ENCODE measurements at places on chromosomes 13 and 19. TPM values are rescaled to one million over a fixed set of nuclear protein-coding genes. Genes with fewer than 3 reads are reported as not detected.

Gene CEACAM18
- not detected for total RNA-seq

DNA sequence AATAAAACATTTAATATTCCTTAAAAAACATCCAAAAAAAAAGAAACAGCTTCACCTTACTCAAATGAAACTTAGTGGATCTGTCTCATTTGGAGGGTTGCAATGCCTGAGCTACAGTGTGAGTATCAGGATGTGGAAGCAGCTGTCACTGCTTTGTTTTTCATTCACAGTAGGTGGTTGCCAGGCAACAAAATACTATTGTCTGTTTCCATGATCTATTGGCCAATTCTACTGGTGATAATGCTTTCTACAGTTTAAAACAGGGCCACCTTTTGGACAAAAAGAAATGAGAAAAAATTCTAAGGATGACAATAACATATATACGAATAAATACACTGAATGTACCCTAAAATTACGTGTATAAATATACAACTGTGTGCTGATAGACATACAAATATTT lies 3.0 kb downstream of the ENOX1 start:
- no peak for DNase-seq

- no peak for DNase-seq
These were observed 16.3 kb upstream of the TCF3 start for GRCh38 chr19:1668486-1669270.

DNA sequence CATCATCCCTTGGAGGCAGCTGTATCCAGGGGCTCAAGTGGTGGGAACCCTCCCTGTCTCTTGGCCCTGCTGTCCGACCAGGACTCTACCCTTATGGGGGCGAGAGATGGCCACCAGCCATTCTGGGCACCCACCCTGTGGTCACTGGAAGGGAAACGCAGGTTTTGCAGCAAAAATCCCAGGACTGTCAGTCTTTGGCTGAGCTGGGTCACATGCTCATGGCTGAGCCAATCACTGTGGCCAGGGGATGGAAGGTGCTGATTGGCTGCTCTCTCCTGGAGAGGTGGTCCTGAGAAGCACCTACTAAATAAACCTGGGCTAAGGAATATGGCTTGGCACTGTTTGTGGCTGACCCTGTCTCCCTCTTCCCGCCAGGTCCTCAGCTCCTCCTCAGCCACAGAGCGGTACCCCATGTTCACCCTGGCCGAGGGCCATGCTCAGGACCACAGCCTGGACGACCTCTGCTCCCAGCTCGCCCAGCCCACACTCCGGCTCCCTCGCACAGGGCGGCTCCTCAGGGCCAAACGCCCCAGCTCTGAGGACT lies 8.9 kb downstream of the ATG4D start:
- DNase-seq: no peak

DNA sequence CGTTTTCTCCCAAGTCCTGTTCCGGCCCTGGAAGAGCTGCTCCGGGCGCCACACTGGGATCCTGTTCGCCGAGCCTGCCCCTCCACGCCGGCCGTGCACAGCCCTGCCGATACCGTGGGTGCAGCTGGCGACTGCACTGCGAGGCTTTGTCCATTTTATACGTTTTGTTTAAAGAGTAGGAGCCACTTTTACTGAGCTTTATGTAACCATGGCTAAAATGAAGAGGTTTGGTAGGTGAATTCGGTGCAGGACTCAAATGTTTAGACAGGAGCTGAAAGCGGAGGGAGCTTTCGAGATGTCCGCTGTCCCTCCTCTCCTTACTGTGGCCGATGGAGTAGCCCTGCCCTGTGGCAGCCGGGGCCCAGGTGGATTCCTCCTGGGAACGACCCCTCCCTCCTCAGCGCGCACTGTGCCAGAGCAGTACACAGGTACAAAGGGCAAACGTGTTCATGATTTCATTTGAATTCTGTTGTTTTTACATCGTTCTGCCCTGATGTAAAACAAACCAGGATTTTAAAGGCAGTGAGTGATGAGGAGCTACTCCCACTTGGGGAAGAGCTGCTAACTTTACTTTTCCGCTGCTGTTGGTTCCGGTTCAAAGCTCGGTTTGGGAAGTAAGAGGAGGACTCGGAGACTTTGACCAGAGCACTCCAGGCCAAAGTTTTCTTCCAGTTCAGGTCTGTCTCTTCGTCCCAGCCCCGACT lies 1.7 kb downstream of the COL4A2 start:
- no peak for DNase-seq

- peak; percentile 86 for DNase-seq
These were observed 12.0 kb downstream of the WDR88 start for GRCh38 chr19:33143897-33144405.

- DNase-seq: no peak
These were observed 15.9 kb upstream of the IGLON5 start for GRCh38 chr19:51295382-51296126.

DNA sequence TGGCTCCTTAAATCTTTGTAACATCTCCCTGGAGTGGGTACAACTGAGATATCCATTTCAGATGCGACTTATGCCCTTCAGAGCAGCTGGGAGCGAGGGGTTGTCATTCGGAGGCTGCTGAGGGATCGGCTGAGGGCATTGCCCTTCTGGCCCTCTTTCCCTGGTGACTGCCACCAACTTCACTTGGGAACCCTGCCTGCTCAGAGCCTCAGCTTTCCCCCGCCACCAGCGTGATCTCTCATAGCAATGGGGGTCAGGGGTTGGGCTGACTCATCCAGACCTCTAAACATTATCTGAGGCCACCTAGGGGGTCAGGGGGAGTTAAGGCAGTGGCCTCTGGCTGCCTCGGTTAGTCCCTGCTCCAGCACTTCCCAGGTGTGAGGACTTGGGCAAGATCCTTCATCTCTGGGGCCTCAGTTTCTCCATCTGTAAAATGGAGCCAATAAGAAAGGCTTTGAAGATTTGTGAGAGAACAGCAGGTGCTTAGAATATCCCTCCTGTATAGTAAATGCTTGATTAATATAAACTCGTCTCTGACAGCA lies 1.1 kb downstream of the PRX start:
- DNase-seq: no peak

- DNase-seq: no peak
These were observed 33.0 kb downstream of the XPO4 start for GRCh38 chr13:20869540-20869939.

DNA sequence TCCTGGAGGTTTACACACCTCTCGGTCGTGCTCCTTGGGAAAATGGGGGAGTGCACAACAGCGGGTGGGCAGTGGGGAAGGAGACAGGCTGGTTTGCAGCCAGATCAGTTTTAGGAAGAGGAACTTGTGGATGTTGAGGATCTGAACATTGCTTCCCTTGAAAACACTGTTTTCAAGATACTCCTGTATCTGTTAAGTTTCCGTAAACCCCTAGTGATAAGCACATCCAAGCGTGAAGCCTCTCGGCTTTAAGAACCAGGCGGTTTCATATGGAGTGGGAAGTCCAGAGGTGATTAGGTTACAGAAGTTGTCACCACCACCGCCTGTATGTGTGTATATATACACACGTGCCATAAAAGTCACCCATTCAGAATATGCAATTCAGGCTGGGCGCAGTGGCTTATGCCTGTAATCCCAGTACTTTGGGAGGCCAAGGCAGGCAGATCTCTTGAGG lies 47.4 kb downstream of the SIPA1L3 start:
- DNase-seq: no peak

Data from osteocyte (in vitro differentiated cells).